OCI-M1 (cell line): ENCODE measurements at places on chromosomes 2 and 18.

GRCh38 chr18:6495536-6495935 is 80.8 kb upstream of the L3MBTL4 start:
- DNase-seq: no peak

GRCh38 chr2:56510610-56511009 is 326.8 kb downstream of the CCDC85A start:
- no peak for DNase-seq

DNA sequence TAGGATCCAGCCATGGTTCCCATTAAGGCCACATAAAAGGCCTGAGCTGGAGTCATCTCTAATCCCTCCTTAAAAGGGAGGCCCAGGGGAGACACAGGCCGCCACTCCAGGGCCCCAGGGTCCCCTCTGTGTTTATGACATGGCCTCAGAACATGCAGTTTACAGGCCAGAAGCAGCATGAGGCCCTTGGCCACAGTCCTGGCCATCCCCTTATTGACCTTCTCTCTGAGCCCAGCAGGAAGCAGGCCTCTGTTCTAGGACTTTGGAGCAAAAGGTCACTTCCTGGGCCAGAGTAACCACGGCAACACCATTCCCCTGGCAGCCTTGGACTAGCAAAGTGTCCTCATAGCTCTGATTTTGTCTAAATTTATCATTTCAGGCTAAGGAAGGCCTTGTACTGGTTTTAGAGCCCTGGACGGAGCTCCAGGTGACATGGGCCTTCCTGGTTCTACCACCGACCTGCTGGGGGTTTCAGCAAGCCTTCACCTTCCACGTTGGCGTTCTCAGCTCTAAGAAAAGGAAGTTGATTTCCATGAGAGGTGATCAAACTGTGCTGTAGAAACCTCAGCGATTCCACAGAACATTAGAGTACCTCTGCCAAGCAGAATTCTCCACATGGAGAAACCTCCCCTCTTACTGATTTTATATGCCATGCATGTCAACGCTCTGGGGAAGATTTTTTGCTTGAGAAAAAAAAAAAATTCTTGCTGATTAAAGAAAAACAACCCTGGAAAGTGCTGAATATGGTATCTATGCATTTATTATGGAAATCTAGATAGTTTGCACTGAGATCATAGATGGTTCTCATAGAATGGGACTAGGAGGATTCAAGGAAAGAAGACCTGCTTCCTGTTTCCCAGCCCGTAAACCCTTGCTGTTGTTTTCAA is 53.7 kb downstream of the HS1BP3 start:
- no peak for DNase-seq

DNA sequence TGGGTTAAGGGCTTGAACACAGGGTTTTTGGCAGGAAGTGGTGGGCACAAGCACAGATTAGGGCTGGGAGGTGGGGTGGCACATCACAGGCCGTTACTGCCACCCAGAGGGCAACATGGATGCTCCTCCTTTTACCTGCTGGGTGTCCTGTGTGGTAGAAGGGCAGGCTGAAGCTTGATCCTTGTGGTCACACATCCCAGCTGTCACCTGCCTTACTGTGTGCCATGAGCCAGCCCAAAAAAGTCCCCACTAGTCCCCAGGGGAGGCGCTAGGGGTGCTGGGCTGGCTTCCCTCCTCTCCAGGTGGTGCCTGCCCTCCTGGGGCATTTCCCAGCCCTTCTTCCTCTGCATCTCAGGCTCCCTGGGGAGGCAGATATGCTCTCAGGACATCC is 50.5 kb upstream of the ALPP start:
- DNase-seq: no peak

DNA sequence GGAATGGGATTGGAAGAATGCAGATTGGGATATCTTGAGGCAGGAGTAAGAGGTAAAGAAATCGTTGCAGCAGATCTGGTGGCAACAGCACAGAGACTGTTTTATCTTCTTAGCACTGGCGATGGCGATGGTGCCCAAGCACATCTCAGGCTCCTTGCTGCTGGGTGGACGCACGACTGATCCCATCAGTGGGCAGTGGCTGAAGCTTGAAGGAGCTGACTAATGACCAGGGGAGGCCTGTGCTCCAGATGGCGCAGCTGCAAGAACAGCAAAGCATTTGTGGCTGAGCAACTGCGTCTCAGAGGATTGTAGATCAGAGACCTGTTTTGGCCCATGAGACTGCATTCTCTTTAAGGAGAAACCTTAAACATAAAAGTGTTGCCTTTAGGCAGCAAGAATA is 54.6 kb downstream of the GALR1 start:
- DNase-seq: no peak

DNA sequence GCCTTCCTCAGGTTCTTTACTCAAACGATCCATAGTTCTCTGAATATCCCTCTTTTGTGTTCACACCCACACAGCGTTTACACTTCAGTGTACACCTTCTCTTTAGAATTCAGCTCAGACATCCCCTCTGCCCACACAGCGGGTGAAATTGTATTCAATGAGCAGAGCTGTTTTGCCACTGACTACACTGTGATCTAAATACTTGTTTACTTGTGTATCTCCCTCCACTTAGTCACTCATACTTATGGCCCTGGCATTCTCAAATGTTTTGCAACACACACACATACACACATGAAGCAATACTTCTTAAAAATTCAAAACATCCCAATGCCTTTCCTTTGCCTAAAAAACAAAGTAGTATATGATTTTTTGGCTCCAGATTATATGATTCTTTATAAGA is 297.1 kb downstream of the TMX3 start:
- DNase-seq: no peak

GRCh38 chr2:50143822-50144575 is 887.9 kb downstream of the NRXN1 start:
- peak; percentile 83 for DNase-seq

DNA sequence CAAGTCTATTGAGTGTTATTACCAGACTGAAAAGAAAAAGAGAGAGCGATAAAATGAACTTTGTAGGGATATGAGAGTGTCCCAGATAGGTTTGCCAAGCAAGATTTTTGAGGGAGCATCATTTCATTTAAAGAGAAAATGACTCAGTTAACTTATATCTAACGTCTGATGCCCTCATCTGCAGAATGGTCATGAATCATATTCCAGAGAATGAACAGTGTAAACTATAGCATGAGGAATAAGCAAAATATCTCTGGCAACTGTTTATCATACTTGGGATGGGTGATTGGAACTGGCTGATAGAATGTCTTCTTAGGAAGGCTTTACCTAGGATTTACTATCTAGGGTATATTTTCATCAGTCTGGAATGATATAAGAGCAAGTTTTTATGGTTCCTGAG is 289.4 kb downstream of the CMPK2 start:
- no peak for DNase-seq

GRCh38 chr2:36389091-36389564 is 33.5 kb downstream of the CRIM1 start:
- DNase-seq: no peak
